MCF 10A (cell line): ENCODE measurements at places on chromosomes 3 and 15. TPM values are rescaled to one million over a fixed set of nuclear protein-coding genes. Genes with fewer than 3 reads are reported as not detected.

Gene PLCB2
- total RNA-seq: 0.15 and 0.84 TPM in 2 replicates

Gene SEMA5B
- total RNA-seq: not detected in 2 replicates

Gene CCNDBP1
- 45.5 and 50.4 TPM in 2 replicates for total RNA-seq

Gene PDCD7
- total RNA-seq: 26.3 and 31.0 TPM in 2 replicates

Gene ATG7
- total RNA-seq: 52.3 and 54.0 TPM in 2 replicates

Gene KLHL18
- total RNA-seq: 36.4 and 36.6 TPM in 2 replicates

Gene MORC1
- not detected in 2 replicates for total RNA-seq

Gene C3orf49
- not detected in 2 replicates for total RNA-seq

Gene C3orf33
- 3.2 and 3.6 TPM in 2 replicates for total RNA-seq

Gene CMC1
- total RNA-seq: 31.9 and 35.4 TPM in 2 replicates

Gene COL8A1
- 29.1 and 112 TPM in 2 replicates for total RNA-seq

Gene CELF6
- total RNA-seq: 0.26 and 0.91 TPM in 2 replicates

Gene EBLN2
- total RNA-seq: 4.7 and 5.5 TPM in 2 replicates

Gene LEKR1
- total RNA-seq: 1.3 and 2.2 TPM in 2 replicates

Gene GOLGA8S
- total RNA-seq: 0.16 and 0.17 TPM in 2 replicates

Gene PLA2G4E
- 0.07 and 0.12 TPM in 2 replicates for total RNA-seq

Gene KCNAB1
- total RNA-seq: 0.44 and 0.49 TPM in 2 replicates

Gene KLHL40
- total RNA-seq: not detected in 2 replicates

Gene HIGD2B
- total RNA-seq: not detected in 2 replicates

Gene LNP1
- 1.2 and 1.7 TPM in 2 replicates for total RNA-seq

Gene OIP5
- 2.9 and 5.7 TPM in 2 replicates for total RNA-seq
